ENCODE measurements at places on chromosomes 7 and 10.

DNA sequence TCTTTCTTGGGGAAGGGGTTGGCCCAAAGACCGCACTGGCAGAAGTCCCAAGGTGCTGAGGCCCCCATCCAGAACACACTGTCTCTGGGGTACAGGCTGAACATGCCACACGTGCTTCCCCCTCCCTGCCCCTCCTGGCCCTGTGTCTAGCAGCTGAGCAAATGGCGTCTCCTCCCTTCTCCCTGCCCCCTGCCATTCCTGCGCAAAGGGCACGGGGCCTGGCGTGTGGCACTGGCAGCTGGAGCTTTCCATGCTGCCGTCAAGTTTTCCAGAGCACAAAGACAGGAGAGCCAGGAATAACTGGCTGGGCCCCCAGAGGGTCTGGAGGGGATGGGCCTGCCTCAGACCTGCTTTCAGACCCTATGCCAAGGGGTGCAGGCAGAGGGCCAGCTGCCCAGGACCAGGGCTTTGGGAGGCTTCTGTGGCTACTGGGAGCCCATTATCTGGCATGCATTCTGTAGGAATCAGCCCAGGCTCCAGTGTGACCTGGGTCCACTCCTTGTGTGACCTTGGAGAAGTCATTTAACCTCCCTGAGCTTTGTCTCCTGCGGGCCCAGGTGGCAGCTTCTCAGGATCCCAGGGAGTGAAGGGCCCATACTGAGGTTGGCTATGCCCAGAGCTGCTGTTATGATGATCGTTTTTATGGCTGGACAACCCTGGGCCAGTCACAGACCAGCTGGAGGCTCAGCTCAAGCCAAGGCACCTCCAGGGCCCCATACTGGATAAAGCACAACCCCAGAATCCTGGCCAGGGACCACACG, 710 bp upstream of the LDB3 start:
- DNase-seq = no peak

DNA sequence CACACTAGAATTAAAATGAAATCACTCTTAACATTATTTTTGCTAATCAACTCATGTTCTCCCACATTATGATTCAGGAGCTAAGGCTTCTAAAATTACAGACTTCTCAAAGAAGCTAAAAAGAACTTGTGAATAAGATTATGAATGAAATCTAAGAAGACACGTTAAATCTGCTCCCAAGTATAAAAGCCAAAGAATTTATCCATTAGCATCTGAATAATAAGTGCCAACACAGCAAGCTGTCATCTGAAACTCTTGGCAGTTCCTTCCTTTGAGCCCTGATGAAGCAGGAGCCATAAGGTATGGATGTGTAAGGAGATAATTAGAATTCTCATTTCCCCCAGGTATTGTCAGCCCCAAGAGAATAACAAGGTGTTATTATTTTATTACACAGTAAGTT, 50.3 kb downstream of the TPK1 start:
- no peak for DNase-seq

DNA sequence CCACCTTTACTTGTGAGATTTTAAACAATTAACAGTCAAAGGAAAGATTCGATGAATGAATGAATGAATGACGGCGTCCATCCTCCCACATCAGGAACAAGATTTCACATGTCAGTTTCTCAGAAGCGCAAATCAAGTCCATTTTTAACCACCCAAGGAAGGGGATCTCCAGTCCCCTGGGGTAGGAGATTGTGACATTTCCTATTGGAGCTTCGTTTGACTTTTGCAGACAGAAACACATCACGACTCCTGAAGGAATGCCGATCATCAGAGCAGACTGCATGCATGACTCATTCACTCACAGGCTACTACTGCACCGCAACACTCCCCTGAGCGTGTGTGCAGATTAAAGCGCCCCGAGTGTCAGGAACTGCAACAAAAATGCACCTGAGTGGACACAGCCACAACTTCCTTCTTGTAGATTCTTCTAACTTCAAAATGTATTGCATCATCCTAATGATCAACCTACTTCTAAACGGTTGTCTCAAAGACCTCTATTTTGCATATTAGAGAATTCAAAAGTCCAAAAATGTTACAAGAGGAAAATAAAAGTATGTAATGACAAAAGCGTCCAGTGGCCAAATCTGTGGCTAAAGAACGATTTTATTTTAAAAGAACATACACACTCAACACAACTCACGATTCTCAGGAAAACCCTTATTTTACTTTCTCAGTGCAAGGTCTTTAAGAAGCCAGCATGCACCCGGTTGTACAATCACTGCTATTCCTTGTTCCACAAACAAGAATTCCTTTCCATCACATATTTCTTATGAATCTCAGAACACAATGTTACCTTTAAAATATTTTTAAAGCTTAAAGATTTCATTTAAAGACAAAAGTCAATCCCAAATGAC, 172.6 kb downstream of the FAM107B start:
- no peak for DNase-seq

DNA sequence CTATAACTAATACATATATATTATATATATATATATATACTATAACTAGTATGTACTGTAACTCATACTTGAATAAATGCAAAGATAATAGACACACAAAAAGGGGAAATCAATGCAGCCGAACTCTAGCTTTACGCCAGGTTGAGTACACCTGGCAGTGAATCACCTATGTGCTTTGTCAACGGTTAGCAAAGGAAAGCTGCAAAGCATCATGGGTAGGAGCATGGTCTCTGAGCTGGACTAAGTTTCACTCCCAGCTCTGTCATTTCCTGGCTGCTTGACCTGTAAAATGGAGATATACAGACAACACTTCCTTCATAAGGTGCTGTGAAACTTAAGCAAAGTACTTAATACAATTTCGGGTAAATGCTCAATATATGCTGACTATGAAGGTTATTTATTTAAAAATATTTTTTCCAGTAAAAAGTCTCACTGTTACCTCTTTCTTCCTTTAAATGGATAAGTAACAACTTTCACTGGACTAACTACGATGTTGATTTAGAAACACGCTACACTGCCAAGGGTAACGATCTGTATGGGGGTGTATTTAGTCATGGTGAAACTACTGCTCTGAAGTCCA, 61.7 kb upstream of the ITGA8 start:
- DNase-seq = no peak

Measured in NCI-H1436 treated with DMSO at 0.1 percent for 48 hours (cell line).